ENCODE measurements at places on chromosomes 4 and X.

- no peak for DNase-seq
Observed at GRCh38 chrX:151039351-151039750, 56.2 kb downstream of the HMGB3 start.

GRCh38 chr4:112509243-112510141, 6.5 kb downstream of the NEUROG2 start:
- peak; percentile 30 for DNase-seq

DNA sequence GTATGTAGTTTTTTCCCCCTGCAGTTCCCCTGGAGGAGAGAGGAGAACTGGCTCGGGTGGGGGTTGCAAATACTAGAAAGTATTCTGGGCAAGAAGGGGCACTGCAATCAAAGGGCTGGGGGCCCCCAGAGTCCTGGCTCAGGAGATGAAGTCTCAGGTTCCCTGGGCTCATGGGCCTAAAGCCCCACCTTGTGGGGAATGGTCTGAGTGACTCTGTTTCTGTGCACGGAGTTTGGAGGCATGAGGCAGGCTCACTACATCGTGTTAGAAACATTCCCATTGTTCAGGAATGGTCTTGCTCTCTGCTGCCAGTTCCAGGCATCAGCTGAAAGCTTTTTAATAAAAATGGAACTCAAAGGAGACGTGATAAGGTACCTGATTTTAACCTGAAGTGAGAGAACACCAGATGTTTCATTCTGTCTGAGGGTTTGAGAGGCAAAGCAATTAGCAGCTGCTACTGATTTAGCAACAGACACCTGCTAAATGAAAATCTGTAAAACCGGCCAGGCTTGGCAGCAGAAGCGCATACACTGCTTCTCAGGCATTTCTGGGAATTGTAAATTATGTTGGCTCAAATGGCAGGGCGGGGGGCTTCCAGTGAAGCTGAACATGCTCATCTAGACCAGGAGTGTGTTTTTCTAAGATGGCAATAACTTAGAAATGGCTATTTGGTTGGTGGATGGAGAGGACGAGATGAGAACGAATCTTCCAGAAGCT, 122.7 kb downstream of the TMEM164 start:
- no peak for DNase-seq

DNA sequence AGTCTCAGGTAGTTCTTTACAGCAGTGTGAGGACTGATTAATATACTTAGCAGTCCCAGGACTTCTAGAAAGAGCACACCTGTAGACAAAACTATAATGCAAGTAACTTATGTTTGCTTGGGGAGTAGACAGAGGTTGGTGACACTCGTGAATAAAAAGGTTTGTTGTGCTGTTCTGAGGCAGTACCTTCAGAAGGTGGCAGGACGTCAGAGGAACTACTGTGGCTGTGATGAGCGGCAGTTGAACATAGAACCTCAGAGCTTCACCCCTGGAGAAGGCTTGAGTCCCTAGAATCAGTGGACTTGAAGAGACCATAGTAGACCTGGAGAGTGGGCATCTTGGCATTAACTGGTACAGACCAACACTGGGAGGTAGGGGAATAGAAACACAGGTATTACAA, 3.3 kb upstream of the GBA3 start:
- DNase-seq: no peak

DNA sequence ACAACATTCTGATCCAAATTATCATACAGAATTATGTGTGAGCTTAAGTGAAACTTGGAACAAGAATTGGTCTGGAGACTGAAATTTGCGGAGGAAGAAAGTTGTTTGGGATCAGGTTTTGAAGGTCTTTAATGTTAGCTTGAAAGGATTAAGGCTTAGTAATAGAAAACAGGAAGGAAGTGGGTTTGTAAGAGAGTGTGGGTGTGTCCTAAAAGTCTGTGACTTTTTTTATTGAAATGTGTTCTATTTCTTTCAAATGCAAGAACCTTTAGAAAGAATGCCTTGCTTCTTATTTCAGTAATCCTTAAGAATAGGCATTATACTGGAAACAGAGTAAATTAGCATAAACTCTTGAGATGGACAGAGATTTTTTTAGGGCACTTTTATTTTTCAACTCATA, 198.0 kb downstream of the GALNTL6 start:
- DNase-seq: no peak

DNA sequence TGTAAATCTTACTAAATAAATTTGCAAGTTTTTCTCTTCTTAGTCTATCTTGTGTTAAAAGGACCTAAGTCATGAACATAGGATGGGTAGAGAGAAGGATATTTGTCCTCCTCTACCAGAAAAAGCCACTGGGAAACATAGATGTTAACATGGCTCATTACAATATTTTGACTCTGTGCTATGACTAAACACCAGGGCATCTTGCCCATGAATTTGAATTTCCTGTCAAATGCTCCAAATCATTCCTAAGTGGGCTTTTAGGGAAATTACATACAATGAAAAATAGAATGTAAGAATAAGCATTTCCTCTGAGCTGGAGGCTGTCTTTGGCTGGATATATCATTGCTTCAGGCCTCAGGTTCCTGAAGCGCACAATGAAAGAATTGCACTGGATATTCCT, 39.1 kb downstream of the ANOS1 start:
- DNase-seq: no peak

DNA sequence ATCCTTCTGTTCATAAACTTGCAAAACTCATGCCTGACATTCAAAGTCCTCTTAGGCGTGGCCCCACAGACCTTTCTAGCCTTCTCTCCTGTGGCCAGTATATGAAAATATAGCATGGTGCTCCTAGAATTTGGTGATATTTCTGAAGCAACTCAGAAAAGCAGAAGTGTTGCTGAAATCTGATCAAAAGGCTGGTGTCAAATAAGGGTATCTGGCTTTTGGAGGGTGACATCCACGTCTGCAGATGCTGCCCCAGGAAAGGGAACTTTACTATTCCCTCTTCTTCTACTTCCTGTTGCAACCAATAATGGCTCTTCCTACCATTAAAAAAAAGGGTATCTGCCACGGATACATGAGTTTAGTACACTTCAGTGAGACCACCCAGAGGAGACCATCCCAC, 83.9 kb upstream of the RPS6KA3 start:
- no peak for DNase-seq

GRCh38 chr4:153257151-153257620, 52.9 kb downstream of the TRIM2 start:
- DNase-seq: peak; percentile 48

- DNase-seq: no peak
Observed at GRCh38 chrX:124679199-124679598, 332.8 kb downstream of the SH2D1A start.

GRCh38 chr4:16573206-16573605, 325.2 kb downstream of the LDB2 start:
- no peak for DNase-seq

GRCh38 chr4:159563257-159563656, 460.4 kb downstream of the RAPGEF2 start:
- DNase-seq: no peak

DNA sequence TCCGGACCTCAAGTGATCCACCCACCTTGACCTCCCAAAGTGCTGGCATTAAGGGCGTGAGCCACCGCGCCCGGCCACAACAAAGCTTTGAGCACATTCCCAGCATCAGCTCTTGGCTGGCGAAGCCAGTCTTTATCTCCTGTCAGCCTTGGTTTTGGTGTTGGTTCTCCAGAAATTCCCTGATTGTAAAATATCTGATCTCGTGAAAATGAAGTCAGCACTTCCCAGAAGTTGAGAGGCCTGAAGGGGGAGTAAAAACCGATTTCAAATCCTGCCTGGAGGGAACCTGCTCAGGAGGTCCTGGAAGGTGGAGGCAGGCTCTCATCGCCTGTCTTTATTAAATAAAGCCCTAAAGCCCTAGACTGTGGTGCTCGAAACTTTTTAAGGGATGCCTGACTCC, 33.6 kb downstream of the PTTG2 start:
- DNase-seq: no peak

GRCh38 chrX:102950908-102951866, 14.1 kb downstream of the RAB40AL start:
- DNase-seq: no peak

DNA sequence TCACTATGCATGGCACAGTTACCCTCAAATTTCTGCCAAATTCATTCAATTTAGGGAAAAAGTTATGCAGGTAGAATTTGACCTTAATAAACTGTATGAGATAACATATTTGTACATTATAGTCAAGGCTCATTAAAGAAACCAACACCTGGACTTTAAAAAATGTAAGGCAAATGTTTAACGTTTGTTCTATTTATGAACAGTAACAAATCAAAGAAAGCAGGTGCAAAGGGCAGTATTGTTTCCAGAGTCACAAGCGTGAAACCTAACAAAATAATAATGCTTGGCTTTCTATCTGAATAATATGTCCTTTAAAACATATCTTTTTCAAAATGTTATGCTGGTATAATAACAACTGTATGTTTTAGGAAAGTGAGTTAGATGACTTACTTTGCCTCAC, 41.2 kb downstream of the LIN54 start:
- DNase-seq: no peak

DNA sequence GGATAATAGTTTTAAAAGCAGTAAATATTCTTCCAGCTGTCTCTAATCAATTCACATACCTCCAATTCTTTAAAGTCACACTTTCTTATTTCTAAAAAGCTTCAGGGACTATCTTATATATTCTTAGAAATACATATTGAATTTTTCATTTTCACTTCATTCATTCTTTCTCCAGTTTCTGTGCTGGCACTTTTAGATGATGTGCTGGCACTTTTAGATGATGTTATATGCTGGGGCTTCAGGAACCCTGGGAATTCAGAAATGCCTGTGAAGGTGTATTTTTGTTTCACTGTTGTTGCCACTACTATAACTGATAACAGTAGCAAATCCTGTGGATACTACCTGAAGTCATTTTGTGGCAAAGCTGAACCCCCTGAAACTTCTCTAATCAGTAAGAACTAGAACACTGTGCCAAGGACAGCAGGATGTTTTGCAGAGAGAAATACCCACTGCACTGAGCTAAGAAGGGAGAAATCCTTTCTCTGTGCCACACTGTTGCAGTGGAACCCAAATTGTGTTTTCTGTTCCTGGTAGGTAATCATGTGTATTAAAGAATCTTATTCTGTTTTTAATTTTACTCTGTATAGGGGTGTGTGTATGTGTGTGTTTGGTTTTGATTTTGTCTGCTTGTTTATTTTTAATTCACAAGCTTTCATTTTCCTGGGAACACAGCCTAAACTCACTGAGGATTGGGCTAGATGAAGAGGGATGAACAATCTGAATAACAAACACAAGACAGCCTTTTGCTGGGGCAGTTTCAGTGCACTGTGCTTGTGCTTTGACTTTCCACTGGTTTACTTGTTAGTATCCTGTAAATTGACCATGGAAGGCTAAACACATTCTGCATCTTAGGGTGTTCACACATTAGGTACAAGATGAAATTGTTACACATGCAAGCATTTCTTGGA, 898.3 kb downstream of the CCSER1 start:
- no peak for DNase-seq
